Heart right ventricle (tissue), 16 donors: ENCODE measurements at places on chromosomes 16 and 17. TPM values are rescaled to one million over a fixed set of nuclear protein-coding genes. Genes with fewer than 3 reads are reported as not detected.

Gene SEZ6L2
- polyA plus RNA-seq: not detected

Gene ABI3
- polyA plus RNA-seq: 6.2 TPM

Gene VEZF1
- polyA plus RNA-seq: 17.5 TPM

Gene ANKFN1
- polyA plus RNA-seq: not detected

Gene LGALS9
- polyA plus RNA-seq: 30.2 TPM

Gene SSTR5
- polyA plus RNA-seq: 0.39 TPM

Gene CDC6
- polyA plus RNA-seq: 1.8 TPM

Gene SLC52A1
- not detected for polyA plus RNA-seq

Gene ICAM2
- 83.9 TPM for polyA plus RNA-seq

Gene CDH1
- polyA plus RNA-seq: not detected

Gene SLC16A6
- 0.14 TPM for polyA plus RNA-seq

Gene ACSM2B
- polyA plus RNA-seq: not detected

Gene RPL27
- polyA plus RNA-seq: 2,790 TPM
